ENCODE measurements at places on chromosomes 7 and 10. TPM values are rescaled to one million over a fixed set of nuclear protein-coding genes. Genes with fewer than 3 reads are reported as not detected.

Gene NUTM2A
- 1.1 TPM for total RNA-seq

DNA sequence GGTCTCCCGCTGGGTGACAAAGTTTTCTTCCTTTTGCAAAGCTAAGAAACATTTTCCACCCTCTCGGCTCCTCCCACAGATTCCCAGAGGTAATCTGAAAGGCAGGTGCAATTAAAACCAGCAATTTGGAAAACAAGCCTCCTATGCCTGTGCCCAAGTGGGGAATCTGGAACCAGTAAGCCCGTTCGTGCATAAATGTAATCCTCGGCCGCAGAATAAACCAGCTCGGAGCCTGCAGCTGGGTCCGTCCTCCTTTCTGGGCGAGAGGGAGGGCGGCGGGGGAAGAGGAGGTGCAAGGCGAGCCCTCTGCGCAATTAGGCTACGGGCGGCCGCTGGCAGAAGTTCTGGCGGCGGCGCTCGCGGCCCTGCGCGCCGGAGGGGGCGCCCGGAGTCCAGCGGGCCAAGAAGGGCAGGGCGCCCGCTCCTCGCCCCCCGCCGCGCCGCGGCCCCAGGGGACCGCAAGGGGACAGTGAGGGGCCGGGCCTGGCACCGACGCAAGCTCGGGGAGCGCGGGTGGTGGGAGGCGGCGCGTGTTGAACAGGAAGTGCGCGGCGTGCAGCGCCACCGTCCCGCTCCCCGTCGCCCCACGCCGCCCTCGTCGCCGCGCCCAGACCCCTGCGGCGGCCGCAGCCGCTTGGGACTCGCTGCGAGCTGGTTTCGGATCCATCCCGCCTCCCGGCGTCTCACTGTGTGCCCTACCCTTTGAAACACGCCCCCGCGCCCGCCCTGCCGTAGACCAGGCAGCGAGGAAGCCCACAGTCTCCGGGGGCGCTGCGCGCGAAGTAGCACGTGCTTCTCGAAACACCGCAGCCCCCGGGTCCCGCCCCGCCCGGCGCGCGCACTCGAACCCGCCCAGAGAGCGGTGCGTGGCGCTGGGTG lies at the start of gene PRKAG2:
Gene PRKAG2, minus strand, starts transcription at position 217 of the 879 bp plus-strand sequence. CDS start 495 bp downstream, outside the sequence.
- H3K4me3 ChIP-seq, result peak within 1 kb of the TSS; percentile 5
- no peaks in the 10 kb centered on the region for H3K36me3 ChIP-seq
- H3K4me1 ChIP-seq, result peaks cover 11% of the 10 kb centered on the region
- DNase-seq, result peak; percentile 55
- H3K27ac ChIP-seq, result no peak within 1 kb of the TSS
- H3K27me3 ChIP-seq, result no peaks in the 10 kb centered on the region

GRCh38 chr7:29115130-29115687 lies 31.1 kb downstream of the CPVL start:
- H3K4me1 ChIP-seq, result no peaks in the 10 kb centered on the region
- no peaks in the 10 kb centered on the region for H3K27me3 ChIP-seq
- DNase-seq, result no peak
- H3K27ac ChIP-seq, result no peak overlapping the region
- no peaks in the 10 kb centered on the region for H3K36me3 ChIP-seq

Gene TET1
- total RNA-seq, result 1.6 TPM

DNA sequence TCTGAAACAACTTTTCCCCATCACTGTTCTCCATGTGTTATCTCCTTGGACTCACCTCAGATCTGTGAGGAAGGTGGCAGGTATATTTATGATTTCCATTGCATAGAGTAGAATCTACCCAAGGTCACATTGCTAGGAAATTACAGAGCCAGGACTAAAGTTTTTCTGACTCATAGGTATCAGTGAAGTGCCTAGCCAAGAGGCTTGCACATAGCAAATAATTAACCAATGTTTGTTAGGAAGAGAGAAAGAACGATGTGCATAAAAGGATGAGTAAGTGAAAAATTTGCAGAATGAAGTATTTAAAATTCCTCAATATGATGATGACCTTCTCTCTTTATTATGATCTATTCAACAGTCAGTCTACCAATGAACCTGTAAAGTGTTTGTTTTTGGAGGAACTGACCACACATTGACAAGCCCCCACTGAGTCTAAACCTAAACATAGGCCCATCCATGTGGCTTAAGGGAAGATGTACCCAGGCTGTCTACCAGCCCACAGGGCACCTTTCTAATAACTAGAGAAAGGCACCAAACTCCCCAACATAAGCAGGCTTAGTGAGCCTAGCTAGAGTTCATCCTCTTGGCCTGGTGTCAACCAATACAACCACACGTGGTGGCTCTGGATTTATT lies 252.9 kb upstream of the ZMIZ1 start:
- H3K27me3 ChIP-seq, result no peaks in the 10 kb centered on the region
- no peaks in the 10 kb centered on the region for H3K36me3 ChIP-seq
- DNase-seq, result no peak

Measured in adrenal gland (tissue), 19 donors.